ENCODE measurements at places on chromosomes 5 and 9.

GRCh38 chr5:157130925-157131324 lies 11.7 kb downstream of the MED7 start:
- no peak for DNase-seq

DNA sequence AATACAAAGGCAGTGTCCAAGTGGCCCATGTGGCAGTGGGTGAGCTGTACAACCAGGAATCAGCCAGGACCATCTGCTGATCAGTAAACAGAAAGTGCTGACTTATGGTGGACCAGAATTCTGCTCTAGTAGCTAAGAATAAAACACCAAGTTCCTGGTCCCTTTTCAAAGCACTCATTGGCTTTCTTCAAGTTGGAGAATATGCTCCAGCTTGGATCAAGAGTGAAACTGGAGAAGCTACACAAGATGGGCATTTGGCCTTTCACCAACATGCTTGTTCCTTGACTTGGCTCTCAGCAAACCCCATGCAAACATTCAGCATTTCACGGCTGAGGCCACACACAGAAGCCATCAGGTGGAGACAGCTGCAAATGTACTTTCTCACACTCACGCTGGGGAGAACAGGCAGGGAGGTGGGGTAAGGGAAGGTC lies 32.1 kb downstream of the MARCHF3 start:
- no peak for DNase-seq

DNA sequence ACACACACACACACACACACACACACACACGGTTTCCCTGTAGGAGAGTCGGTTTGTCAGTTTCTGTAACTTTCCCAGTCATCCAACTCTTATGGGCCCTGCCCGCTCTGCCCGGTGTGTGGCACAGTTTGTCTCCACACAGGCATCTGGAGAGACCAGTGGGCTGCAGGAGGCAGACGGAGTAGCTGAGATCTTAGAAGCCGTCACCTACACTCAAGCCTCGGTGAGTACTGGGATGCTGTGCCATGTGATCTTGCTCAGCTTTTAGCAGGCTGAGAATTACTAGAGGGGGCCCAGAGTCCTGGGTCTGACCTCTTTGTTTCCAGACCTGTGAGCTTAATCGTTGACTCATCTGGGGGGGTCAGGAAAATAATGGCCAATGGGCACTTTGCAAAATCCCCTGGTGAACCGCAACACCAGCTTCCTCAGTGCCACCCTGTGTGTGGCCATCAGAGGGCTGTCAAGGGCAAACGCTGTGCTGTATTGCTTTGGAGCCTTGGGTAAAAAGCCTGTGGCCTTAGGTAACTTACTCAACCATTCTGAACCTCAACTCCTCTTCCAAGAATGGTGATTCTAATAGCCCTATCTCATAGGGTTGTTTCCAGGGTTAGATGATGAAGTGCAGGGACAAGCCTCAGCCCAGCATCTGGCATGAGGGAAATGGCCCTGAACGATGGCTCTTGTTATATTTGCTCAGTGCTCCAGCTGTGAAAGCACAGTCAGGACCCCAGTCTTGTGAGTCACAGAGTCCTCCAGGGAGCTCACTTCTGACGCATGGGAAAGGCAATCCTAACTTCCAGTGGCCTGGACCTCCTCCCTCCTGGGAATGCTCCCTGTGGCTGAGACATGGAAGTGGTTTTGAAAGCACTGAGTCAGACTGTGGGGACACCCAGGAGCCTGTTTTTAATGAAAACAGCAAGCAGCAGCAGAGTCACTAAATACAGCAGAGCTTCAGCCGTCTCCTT lies 45.6 kb downstream of the COL15A1 start:
- DNase-seq = peak; percentile 99

DNA sequence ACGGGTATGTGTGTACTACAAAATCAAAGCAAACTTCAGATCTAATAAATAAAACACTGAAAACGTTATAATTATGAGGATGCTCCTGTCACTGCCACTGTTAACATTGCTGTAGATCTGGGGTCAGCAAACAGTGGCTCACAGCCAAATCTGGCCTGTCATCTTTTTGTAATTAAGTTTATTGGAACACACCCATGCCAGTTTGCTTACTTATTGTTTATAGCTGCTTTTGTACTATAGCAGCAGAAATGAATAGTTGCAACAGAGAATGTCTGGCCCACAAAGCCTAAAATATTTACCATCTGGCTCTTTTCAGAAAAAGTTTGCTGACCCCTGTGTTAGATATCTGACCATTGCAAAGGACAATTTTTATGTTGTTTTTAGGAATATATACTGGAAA lies 32.1 kb downstream of the PRRC1 start:
- DNase-seq = no peak

DNA sequence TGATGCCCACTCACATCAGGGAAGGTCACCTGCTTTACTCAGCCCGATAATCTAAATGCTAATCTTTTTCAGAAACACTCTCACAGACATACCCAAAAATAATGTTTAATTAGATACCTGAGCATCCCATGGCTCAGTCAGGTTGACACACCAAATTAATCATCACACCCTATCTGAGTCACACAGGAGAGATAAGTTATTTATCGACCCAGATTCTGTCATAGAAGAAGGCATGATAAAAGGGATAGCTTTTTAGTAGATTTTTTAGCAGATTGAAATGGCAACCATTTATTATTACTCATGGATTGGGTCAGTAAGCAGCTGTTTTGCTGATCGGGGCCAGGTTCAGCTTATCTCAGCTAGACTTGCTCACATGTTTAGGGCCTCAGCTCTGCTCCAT lies 97.8 kb upstream of the TYRP1 start:
- no peak for DNase-seq

DNA sequence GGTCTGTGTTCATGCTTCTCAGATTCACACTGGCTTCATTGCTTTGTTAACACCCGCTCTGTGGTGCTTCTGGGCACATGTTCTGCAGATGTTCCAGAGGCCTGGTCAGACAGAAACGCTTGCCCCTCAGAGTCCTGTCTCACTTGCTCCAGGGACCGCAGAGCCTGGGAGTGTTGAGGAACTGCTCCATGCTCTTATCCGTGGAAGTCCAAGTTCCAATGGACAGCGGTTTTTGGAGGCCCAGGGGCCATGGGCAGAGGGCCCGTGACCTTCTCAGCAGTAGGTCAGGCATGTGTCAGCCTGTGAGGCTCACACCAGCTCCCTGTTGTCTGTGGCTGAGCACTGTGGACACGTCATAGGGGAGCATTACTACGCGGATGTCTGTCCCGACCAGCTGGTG lies 364.7 kb upstream of the IRX1 start:
- DNase-seq = no peak

- peak; percentile 61 for DNase-seq
These were observed 91.8 kb downstream of the PDE6A start for GRCh38 chr5:149852641-149853330.

GRCh38 chr5:106254784-106255183 lies 1416.0 kb downstream of the EFNA5 start:
- DNase-seq = no peak

DNA sequence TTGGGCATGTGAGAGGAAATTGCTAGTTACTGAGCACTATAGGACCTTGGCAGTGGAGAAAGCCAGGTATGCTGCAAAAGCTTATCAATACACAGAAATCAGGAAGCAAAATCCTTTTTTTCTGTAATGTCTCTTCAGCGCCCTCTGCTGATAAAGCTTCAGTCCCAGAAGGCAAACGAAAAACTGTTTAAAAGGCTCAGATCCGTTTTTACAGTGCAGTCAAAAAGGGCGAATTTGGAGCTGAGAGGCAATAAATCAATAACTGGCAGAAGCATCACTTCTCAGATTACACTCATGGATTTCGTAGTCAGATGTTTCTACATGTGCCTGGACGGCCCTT lies 1.1 kb upstream of the MAN2A1 start:
- no peak for DNase-seq

DNA sequence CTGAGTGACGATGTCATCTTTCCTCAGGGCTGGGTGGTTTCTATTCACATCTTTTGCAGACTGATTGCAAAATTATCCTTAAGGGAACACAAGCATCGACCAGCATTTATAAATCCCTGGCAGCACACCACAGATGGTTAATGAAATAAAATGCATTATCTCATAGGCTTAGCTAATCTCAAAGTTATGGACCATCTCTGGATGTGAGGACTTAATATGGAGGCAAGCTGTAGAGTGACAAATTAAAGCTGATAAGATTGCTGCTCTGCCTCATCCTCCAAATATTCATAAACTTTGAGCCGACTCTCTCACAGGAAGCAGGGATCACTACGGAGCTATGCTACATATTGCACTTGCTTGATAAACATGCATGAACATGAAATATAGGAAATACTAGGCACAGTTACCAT lies 663.2 kb upstream of the RGMB start:
- peak; percentile 56 for DNase-seq

DNA sequence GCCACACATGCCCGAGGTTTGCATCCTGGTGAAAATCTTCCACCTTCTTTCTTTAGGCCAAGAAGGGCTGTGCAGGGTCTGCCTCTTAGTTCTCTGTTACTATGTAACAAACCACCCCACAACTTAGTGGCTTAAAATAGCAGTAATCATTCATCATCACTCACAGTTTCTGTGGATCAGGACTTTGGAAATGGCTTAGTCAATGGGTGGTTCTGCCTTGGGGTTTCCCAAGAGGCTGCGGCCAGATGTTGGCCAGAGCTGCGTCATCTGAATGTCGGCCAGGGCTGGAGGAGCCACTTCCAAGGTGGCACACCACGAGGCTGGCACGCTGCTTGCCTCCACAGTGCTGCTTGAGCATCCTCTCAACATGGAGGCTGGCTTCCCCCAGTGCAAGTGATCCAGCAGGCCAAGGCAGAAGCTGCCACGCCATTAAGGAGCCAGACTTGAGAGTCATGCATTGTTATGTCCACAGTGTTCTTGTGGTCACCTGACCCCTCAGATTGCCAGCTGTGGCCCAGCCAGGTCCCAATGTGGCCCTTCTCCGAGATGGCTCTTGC lies 135.2 kb downstream of the RXRA start:
- peak; percentile 33 for DNase-seq

DNA sequence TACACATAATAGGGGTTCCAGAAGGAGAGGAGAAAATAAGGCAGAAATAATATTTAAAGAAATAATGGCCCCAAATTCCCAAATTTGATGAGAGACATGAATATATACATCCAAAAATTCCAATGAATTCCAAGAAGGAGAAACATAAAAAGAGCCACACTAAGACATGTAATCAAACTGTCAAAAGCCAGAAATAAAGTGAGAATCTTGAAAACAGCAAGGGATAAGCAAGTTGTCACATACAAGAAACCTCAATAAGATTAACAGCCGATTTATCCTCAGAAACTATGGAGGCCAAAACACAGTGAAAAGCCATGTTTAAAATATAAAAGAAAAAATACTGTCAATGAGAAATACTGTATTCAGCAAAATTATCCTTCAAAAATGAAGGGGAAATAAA lies 14.5 kb downstream of the CATSPER3 start:
- DNase-seq = no peak

- no peak for DNase-seq
These were observed 58.6 kb upstream of the MEF2C start for GRCh38 chr5:88941581-88941980.

- no peak for DNase-seq
These were observed 161.4 kb upstream of the CCNH start for GRCh38 chr5:87574106-87574505.

GRCh38 chr9:92332577-92333281 lies 7.0 kb downstream of the CENPP start:
- DNase-seq = no peak

- no peak for DNase-seq
These were observed 107.5 kb downstream of the TMEM232 start for GRCh38 chr5:110618941-110619340.

DNA sequence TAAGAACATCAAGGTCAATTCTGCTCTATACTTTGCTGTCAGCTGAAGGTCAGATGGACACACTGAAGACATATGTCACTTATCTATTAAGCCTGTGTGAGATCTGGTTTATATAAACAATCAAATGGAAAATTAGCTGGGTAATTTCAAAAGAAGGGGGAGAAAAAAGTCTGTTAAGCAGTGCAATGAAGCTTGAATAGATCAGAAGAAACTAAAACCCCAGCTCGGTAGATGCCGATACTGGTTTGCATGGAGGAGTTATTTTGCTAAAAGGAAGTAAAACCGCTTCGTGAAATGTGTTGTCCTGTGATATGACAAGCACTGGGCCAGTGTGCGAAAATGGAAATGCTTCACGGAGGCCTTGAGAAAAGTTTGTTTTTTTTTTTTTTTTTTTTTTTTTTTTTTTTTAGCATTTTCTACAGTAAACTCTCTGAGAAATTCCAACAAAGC lies 148.8 kb downstream of the MEF2C start:
- DNase-seq = no peak

DNA sequence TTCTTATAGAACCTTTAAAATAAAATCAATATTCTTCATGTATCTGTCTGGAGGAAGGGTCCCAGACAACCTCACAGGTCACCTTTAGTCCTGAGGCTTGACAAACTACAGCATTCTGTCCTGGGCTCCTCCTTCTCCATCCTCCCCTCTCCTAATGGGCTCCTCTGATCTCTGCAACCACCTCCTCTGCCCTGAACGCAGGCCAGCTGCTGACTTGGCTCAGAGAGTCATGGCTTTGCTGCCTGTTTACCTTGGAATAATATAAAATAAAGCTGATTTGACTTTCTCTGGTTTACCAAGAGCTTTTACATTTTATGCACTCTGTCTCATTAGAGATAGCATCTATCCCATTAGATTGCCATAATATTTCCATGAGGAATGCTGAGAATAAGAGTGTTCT lies 159.4 kb downstream of the SEMA6A start:
- no peak for DNase-seq

DNA sequence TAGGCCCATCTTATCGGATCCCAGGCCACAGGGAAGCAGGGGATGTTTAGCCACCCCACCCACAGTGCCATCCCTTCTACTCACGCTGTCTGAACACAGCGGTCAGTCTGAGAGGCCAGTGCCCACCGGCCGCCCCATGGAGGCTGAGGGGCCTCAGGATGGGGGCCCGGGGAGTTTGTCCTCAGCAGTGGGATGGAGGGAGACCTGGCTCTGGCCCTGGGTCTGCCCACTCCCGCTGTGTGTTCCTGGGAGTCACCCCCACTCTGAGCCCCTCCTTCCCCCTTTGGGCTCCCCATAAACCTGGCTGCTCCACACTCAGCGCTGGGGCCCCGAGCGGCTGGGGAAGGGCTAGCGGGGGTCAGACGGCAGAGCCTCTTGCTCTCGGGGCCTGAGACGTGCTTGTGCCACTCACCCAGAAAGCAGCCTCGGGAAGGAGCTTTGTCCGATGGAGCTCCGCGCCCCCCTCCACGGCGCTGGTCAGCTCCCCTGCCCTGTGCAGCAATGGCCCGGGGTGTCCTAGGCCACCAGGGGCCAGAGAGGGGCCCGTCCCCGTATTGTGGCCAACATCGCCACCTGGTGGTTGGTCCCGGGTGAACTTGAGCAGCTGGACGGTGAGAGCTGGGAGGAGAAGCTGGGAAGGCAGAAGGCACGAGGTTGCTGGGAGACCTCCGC lies 10.9 kb upstream of the LAMC3 start:
- DNase-seq = peak; percentile 73

GRCh38 chr9:2729721-2730120 lies 12.4 kb downstream of the KCNV2 start:
- DNase-seq = no peak

DNA sequence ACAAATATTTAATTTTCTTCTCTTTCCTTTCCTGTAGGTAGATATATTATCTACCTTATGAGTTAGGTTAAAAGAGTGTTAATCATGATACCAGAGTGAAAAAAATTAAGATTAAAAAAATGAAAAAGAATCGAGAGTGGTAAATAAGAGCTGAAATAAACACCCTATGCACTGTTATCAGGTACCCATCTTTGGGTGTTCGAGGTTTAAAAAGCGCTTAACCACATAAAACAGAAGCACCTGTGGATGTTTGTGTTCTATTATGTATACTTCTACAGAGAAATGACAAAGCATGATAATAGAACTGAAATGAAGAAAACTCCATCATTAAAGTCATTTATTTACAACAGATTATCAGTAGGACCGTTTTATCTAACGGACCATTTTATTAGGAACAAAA lies 25.7 kb upstream of the GCNT4 start:
- no peak for DNase-seq

Measured in HT1080 (cell line).